HCT116 (cell line): ENCODE measurements at places on chromosomes 7 and 10. TPM values are rescaled to one million over a fixed set of nuclear protein-coding genes. Genes with fewer than 3 reads are reported as not detected.

- DNase-seq: no peak
These were observed 92.9 kb downstream of the SVOPL start for GRCh38 chr7:138608275-138608674.

DNA sequence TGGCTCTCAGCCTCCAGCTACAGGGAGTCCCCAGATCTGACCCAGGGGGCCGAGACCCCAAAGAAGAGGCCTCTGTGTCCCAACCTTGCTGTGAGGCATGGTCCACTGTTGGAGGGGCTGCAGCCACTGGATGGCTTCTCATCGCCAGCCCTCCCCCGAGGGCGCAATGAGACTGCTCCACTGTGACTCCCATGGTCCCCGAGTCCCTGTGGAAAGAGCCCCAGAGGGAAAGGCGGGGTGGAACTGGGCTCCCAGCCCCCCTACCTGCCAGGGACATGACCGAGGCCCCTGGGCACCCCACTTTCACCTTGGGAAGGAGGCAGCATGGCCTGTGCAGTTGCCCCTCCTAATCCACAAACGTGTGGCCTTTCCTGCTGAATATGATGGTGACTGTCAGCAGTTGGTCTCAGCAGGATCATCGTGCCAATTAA, 33.5 kb upstream of the RET start:
- DNase-seq: no peak

DNA sequence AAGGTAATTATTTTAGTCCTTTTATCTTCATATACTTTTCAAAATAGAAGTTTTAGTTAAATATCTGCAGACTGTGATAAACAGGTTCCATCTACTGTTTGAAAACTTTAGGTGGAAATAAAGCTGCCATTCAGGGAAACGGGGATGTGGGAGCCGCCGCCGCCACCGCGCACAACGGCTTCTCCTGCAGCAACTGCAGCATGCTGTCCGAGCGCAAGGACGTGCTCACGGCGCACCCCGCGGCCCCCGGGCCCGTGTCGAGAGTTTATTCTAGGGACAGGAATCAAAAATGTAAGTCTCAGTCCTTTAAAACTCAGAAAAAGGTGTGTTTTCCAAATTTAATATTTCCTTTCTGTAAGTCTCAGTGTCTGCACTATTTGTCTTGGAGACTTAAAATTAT, 11.0 kb downstream of the SUN1 start:
- no peak for DNase-seq

DNA sequence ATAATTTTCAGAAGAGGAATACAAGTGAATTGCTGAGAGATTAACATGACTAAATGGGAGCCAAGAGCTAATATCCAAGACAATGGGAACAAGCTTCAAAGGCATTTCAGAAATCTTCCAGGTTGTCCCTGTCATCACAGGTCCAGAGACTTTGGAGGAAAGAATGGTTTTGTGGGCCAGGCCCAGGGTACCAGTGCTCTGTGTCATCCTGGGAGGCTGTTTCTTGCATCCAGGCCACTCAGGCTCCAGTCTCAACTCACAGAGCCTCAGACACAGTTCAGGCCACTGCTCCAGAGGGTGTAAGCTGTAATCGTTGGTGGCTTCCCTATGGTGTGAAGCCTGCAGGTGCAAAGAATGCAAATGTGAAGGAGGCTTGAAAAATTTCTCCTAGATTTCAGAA, 170.4 kb upstream of the NRG3 start:
- DNase-seq: no peak

DNA sequence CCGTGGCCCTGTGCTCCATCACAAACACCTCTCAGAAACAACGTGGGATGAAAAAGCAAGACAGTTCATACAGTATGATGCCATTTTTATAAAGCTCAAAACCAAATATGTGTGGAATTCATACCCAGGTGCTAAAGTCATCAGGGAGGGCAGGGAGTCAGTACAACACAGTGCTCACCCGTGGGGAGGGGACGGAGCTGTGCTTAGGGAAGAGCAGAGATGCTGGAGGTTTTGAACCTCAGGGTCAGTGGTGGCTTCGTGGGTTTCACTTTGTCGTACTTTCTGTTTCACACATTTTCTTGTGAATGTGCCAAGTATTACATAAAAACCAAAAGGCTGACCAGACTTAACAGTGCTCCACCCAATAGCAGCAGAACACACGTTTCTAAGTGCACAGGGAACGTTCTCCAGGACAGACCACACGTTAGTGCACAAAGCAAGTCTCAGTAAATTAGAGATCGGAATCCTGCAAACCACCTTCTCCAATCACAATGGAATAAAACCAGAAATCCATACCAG, 21.2 kb downstream of the ZMIZ2 start:
- no peak for DNase-seq

GRCh38 chr10:22326145-22326702, 5.3 kb downstream of the BMI1 start:
- DNase-seq: no peak

DNA sequence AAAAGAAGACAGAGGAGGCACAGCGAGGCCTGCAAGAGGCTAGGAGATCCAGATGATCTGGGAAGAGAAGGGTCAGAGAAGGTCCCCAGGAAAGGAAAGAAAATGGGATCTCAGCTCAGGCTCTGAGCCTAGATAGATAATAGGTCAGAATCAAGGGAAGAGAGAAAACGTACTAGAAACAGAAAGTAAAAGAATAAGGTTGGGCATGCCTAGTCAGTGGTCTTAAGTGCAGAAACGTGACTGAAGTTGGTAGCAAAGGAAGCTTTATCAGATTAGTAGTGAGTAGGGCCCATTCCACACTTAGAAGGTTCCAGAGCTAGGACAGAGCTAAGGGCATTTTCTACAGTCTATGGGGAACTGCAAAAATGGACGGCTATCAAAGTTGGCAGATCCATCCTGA, 84.8 kb upstream of the ASAH2 start:
- DNase-seq: no peak

DNA sequence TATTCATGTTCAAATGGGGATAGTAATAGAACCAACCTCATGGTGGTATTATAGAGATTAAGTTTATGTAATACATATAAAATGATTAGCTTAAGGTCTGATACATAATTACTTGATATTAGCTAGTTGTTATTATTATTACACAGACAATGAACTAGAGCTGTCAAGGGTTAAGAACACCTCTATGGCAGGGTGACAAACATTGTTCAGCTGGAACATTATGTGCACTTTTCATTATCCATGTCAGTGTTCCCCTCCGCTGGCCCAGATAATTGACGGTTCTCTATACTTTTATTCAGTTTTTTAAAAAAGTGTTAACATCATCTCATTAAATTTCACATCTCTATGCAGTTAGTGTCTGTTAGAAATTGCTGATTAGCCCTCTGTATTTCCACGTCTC, 142.1 kb downstream of the CDK14 start:
- no peak for DNase-seq

DNA sequence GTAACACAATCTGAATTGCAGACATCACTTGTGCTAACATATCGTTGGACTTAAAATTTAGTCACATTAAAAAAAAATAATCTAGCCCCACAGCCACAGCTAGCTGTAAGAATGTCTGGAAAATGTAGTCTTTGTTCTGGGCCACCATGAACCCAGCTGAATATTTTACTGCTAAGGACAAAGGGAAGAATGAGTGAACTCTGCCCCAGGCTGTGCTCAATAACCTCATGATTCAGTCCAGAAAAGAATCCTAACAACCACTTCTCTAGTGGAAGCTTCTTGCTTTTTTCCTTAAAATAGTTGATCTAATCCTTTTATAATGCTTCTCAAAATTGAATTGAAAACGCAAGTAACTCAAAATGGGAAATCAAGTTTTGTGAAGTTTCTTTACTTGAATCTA, 25.6 kb upstream of the SOSTDC1 start:
- DNase-seq: no peak

- no peak for DNase-seq
These were observed 46.3 kb downstream of the VIPR2 start for GRCh38 chr7:159098424-159098786.

GRCh38 chr7:15669443-15670090, 16.9 kb downstream of the MEOX2 start:
- DNase-seq: no peak

DNA sequence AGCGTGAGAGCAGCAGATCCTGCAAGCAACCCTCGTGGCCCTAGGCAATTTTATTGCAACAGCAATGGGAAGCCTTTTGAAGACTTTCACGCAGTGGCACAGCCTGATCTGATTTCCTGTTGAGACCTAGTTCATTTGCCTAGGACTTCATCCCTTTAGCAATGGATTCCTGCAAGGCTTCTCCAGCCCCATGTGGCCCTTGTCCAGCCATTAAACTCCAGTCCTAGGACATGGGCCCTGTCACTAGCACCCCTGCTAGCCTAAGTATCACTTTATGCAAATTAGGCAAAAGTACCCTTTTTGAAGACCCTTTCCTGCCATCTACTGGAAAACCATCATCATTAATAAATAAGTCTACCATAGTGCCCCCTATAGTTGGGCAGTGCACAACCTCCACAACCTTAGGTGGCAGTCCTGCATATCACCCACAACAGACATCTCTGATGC, 379.4 kb downstream of the GALNT17 start:
- no peak for DNase-seq

DNA sequence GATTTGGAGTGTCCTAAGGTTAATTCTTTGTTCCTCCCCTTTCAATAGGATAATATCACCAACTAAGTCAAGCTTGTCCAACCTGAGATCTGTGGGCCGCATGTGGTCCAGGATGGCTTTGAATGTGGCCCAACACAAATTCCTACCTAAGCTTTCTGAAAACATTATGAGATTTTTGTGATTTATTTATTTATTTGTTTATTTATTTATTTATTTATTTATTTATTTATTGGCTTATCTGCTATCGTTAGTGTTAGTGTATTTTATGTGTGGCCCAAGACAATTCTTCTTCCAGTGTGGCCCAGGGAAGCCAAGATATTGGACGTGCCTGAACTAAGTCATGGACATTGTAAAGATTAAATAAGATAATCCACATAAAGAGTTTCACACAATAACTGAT, 446.0 kb downstream of the PARD3 start:
- DNase-seq: no peak

DNA sequence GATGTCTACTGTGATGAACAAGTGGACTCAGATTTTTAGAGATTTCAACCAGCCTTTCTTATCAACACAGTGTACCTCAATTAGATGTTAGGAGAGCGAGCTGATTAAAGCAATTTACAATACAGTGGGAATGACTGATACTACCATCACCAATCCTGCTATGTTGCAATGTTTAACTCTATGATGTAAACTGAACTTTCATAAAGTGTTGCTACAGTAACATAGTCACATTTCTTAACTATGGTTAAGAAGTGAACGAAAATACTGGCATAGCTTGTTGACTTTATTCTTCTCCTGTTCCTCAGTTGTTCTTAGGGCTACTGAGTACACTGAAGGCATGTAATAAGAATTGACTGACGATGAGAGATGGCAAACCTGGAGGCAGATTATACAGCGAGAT, 139.8 kb downstream of the MYOF start:
- no peak for DNase-seq

- DNase-seq: no peak
These were observed 127.8 kb upstream of the PPIF start for GRCh38 chr10:79219322-79219957.

DNA sequence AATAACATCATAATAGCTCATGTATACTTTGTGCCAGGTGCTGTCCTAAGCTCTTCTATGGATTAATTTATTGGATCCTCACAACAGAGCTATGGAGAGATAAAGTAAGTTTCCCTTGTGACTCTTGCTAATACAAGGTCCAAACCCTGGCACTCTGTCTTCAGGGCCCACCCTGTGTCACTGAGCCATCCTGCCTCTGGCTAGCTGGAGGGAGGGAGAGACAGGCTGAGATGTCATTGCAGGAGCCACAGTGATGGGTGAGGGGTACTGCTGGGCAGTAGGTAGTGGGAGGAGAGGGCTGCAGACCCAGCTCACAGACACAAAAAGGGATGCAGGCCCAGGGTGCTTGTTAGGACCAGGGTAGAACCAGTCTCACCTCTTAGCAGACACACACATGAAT, 16.9 kb downstream of the GCK start:
- no peak for DNase-seq

DNA sequence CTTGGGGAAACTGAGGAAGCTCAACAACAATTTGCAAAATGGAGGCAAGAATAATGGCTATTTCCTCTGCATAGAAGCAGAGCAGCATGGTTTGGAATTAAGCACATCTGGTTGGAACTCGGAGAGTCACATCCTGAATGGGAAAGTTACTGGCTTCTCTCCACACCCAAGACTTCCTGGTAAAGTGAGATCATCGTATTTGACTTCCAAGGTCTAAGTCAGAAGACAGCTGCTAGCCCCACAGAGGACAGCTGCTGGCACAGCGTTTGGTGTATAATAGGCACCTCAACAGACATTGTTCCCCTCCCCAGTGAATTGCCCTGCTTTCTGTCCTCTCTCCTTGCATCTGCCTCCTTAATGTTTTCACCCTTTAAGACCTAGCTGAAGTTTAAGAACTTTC, 37.0 kb upstream of the NRF1 start:
- no peak for DNase-seq

GRCh38 chr10:35424680-35425285, 88.5 kb downstream of the CCNY start:
- DNase-seq: no peak

DNA sequence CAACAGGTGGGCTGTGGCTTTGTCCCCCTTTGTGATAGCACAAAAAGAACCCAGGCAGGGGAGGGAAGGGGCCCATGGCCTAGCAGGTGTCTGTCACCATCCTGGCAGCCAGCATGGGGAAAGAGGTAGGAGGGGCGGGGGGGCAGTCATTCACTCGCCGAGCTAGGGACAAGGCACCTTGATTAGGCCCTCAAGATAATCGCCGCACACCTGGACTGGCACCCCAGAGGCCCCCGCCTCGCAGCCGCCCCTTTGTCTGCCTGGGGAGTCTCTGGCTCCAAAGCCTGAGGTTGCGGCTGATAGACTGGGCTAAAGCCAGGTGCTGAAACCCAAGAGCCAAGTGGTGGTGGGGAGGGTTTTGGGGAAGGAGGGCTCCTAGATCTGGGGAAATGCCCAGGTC, 151.2 kb upstream of the PCBD1 start:
- DNase-seq: no peak

ANKRD61 gene
- total RNA-seq: 0.17 TPM

CALN1 gene
- 0.17 TPM for total RNA-seq

LRRD1 gene
- total RNA-seq: not detected

GTF2IRD1 gene
- total RNA-seq: 34.5 TPM

PNLIP gene
- total RNA-seq: 1.3 TPM

GATA3 gene
- 2.7 TPM for total RNA-seq

MUC3A gene
- total RNA-seq: 30.8 TPM

YAE1 gene
- total RNA-seq: 16.9 TPM

LEP gene
- total RNA-seq: not detected

ASZ1 gene
- not detected for total RNA-seq

ATP6V0A4 gene
- total RNA-seq: not detected

ZC3HAV1 gene
- 23.7 TPM for total RNA-seq

MICALL2 gene
- 60.7 TPM for total RNA-seq
